ENCODE measurements at places on chromosomes 13 and 19.
A peak's percentile ranks its signal among the peaks of the same experiment; 100 is the strongest.

DNA sequence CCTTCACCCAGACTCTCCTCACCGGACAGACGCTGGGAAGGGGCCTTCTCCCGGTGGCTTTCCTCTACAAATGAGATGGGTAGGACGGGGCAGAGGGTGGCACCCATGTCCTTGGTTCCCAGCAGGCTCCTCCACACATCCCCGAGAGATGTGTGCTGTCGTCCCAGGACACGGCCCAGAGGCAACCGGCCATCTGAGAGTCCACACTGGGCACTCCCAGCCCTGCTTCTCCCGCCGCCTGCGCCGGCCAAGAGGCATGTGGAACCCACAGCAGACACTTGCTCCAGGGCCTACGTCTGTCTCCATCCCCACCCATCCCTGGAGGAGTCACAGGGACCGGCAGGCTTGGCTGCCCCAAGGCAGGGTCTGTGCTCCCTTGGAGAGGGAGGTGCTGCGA, 179.9 kb downstream of the KDM4B start:
- DNase-seq: no peak

DNA sequence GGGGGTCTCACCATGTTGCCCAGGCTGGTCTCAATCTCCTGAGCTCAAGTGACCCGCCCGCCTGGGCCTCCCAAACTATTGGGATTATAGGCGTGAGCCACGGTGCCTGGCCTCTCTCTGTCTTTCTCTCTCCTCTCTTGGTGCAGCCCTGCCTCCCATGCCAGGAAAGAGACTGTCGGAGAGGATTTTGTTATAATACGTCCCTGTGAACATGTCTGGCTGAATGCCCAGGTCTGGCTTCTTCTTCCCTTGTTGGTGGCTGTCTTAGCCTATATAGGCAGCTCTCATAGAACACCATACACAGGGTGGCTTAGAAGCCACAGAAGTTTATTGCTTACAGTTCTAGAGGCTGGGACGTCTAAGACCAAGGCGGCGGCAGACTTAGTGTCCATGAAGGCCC, 46.4 kb downstream of the PEX11G start:
- no peak for DNase-seq

DNA sequence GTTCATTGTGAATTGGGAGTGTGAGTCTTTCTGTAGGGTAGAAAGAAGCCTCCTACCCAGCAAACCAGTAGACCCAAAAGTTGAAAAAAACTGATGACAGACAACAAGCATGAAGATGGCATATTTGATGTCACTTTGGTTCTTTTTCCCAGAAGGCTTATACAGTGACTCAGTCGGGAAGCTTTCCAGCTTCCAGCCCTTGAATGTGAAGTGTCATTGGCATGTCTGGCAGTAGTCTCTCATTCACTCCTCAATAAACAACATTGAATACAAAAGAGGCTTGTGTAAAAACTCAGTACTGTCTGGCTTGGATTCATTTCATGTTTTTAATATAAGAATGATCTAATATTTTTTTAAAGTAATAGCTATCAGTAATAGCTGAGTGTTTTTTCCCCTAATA, 68.7 kb downstream of the IPO5 start:
- no peak for DNase-seq

DNA sequence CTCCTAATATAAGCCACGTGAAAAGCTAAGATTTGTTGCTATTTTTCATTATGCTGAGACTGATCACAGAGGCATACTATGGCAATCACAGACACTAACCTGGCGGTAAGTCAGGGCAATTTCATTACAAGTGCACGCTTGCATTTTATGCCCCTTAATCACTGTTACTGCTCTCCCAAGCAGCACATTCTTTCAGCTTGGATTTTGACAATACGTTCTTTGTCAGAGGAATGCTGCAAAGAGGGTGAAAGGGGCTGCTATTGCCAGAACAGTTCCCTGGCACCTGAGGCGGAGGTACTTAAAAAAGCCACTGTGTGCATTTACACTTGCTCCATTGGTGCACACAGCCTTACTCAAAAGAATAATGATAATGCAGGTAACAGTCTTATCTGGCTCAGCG, 346.6 kb downstream of the RFC3 start:
- no peak for DNase-seq

DNA sequence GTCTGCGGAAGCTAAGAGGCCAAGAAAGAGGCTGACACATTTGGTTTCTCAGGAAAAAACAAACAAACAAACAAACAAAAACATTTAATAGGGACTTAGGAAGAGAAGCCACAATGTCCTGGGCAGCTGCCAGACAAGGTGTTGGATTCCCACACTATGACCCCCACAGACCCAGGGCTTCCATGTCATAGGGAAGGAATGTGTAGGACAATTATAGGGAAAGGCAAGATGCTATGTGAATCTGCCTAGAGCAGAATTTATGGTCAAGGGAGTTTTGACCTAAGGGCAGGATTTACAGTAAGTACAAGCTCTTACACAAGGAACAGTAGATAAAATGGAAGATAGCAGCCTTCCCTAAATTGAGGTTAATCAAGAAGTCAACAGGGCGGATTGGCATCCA, 9.1 kb upstream of the CDADC1 start:
- DNase-seq: no peak

DNA sequence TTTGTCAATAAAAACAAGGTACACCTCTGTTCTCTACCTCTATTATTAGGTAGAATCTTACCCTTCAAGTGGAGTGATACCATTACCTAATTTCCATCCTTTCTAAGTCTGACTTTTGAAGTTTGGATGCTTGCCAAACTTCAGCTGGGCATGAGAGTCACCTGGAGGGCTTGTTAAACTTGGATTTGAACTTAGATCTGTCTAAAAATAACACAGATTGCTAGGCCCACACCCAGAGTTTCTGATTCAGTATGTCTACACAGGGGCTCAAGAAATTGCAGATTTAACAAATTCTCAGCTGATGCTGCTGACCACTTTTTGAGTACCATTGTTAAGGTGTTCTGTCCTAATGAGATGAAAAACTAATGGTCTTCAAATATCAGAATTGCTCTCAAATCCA, 512.2 kb downstream of the LMO7 start:
- DNase-seq: peak; percentile 55

DNA sequence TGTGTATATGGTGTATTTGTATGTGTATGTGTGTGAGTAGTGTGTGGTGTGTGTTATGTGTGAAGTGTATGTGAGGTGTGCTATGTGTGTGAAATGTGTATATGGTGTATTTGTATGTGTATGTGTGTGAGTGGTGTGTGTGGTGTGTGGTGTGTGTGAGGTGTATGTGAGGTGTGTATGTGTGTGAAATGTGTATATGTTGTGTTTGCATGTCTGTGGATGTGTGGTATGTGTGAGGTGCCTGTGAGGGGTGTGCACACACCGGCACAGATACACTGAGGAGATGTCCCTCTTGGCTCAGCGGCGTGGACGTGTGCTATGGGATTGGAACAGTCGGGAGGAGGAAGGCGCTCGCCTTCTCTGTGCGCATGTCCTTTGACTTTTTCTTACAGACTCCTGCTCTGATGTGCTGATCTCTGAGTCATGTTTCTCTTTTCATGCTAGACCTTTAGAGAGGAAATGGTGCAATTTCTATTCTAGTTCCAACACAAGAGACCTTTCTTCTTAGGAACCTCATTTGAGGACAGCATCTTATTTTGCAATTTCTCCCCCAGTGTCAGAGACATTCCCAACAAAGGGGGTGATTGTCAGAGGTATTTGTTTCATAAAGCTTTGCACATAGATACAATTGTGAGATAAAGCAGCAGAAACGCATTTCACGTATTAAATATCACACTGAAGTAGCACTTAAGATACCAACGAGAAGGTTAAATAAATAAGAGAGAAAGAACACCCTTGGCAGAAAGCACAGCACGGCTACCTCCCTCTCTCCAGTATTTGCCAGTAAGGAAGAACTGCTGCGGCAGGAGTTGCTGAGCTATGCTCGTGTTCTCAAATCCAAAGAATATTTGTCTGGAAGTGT, 11.3 kb upstream of the TNFRSF19 start:
- DNase-seq: peak; percentile 76

DNA sequence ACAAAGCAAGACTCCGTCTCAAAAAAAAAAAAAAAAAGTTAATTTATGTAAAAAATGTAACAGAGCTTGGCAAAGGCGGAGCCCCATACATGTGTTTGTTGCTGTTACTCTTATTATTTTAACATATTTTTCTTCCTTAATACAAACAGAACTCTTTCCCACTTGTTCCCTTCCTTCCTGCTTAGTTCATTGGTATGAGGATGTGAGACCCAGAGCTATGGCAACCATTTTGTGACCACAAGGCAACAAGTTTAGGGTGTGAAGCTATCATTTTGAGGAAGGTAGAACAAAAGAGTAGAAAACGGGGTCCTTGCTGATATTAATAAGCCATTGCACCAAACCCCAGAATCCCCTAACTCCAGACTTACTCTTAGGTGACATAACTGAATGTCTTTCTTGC, 5.4 kb downstream of the IFNL1 start:
- DNase-seq: no peak

DNA sequence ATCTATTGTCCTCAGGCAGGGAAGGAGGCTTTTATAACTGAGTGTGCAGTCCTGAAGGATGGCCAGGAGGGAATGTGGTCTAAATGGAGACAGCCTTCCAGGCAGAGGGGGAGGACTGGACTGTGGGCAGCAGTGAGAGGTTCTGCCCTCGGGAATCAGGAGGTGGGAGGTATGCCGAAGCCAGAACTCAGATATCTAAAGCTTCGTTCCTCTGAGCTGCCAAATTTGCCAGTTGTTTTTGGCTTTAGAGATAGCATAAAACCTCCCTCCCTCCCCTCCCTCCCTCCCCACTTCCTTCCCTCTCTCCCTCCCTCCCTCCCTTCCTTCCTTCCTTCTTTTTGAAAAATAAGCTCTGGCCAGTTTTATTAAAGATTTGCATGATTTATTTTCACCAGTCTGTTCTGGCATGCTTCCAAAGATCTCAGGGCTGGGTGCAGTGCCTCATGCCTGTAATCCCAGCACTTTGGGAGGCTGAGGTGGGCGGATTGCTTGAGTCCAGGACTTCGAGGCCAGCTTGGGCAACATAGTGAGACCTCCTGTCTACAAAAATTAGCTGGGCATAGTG, 2.4 kb downstream of the MEDAG start:
- peak; percentile 2 for DNase-seq

GRCh38 chr13:58594747-58595600, 963.4 kb downstream of the PCDH17 start:
- DNase-seq: no peak

GRCh38 chr19:12952488-12953137, 4.4 kb downstream of the GADD45GIP1 start:
- DNase-seq: peak; percentile 78

- DNase-seq: peak; percentile 90
These were observed 12.3 kb downstream of the HRC start for GRCh38 chr19:49142866-49143335.

DNA sequence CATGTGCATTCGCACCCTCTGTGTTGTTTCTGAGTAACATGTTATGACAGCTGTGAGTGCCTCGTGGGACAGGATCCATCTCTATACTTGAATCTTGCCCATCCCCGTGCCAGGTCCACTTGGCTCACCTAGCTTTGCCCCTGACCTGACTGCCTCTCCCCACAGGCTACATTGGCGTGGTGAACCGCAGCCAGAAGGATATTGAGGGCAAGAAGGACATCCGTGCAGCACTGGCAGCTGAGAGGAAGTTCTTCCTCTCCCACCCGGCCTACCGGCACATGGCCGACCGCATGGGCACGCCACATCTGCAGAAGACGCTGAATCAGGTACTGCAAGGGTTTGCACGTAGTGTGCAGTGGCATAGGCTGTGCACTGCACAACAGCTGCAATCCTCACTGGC, 53.2 kb downstream of the TMED1 start:
- no peak for DNase-seq

- DNase-seq: no peak
These were observed 8.5 kb downstream of the SSBP4 start for GRCh38 chr19:18427743-18428113.

- no peak for DNase-seq
These were observed 22.3 kb upstream of the CLDN10 start for GRCh38 chr13:95530178-95530577.

DNA sequence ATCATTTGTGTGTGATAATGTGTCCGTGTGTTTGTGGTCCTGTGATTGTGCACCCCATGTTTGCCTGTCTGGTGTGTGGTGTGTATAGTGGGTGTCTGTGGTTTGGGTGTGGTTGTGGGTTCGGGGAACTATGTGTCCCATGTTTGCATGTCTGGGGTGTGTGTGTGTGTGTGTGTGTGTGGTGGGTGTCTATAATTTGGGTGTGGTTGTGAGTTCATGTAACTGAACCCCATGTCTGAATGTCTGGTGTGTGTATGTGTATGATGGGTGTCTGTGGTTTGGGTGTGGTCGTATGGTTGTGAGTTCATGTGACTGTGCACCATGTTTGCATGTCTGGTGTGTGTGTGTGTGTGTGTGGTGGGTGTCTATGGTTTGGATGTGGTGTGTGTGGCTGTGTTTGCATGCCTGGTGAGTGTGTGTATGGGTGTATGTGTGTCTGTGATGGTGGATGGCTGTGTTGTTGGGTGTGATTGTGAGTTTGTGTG, 11.1 kb upstream of the NFIX start:
- peak; percentile 51 for DNase-seq

- DNase-seq: peak; percentile 65
These were observed 5.1 kb downstream of the UTP14C start for GRCh38 chr13:52029569-52029968.

DNA sequence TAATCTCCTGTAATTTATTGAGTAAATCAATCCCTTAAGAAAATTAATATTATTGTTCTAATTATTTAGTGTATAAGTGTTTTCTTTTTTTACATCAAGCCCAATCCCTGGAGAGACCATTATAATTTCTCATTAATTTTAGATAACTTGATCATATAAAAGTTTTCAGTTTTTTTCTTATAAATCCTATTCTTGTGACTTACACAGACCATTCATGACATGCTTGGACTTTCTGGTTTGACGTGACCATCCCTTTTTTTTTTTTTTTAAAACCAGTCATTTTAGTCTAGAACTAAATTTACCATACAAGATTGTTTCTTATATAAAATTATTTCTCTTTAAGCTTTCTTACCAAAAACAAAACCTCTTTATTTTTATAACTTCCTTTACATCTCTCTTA, 5.4 kb upstream of the MTRF1 start:
- DNase-seq: peak; percentile 6
